ENCODE measurements at places on chromosomes 6 and 20.
A peak's percentile ranks its signal among the peaks of the same experiment; 100 is the strongest.

GRCh38 chr6:93524671-93525451, 105.5 kb upstream of the EPHA7 start:
- no peak for DNase-seq

DNA sequence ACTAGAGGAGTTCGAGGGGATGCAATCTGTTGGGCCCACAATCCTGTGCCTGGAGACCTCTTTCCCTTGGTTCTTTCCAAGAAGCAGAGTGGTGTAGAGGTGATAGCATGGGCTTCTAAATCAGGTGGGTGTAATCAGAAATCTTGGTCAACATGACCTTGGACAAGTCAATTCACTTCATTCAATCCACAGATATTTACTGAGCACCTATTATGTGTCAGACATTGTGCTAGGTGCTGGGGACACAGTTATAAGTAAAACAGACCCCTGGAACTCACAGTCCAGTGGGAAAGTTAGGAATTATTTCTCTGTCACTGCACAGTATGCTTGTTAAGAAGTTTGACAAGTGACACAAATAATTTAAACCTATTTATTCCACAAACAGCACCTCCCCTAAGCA, 3.3 kb upstream of the E2F1 start:
- no peak for DNase-seq

DNA sequence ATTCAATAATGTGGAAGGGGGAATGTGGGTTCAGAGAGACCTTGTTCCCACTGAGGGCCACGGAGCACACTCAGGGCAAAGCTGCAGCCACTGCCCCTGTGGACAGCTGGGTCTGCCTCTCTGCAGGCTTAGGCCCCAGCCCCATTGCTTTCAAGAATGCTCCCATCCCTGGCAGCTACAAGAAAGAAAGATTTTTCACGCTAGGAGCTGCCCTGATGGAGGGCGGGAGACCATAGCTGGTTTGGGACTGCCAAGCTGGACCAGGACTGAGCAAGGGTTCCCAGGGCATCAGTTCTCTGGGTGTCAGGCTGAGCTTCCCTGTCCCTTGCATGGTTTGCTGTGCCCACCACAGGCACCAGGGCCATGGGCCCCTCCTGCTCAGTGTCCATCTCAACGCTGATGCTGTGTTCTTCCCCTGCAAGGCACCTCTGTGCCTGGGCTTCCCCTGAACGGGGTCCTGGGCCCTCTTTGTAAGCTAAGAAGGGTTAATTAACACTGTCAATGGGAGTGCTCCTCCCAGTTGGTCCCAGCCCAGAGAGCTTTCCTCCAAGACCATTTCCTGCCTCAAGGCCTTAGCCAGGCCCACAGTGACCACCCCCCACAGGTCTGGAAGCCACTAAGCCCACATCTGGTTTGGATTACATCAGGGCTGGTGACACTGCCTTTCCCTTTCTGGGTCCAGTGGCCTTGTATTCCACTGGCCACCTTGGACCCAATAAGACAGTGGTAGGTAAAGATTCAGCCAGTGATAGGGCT, 8.4 kb downstream of the FOXS1 start:
- DNase-seq: no peak

DNA sequence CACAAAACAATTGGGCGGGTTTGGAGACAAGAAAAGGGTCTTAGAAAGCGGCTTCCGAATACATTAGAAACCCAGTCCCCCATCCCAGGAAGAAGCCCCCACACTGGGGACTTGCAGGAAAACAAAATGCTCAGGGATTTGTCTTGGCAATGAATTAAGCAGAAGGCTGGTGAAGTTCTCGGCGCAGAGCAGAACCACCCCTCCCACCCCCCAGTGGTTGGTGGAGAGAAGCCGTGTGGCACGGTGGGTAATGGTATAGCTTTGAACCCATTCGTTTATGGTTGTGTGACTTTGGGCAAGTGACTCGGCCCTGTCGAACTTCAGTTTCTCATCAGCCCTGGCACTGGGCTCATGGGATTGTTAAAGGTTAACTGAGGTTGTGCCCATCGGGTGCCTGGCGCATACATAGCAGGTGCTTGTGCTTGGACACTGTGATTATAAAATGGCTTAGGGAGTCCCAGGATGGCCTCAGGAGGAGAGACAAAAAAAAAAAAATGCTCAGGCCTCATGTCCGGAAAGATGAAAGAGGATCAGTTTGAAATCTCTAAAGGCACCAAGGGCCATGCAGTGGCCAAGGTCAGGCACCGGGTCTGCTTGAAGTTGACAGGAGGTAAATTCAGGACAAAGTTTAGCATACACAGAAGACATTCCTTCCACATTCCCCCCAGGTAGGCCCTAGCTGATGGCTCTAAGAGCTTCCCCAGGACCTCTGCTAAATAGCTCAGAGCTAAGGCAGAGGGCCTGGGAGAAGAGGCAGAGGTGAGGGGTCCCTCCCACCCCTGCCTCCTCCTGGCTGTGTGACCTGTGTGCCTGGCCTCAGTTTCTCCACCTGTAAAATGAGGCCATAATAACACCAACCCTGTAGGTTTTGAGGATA, 120.1 kb upstream of the PTPN1 start:
- no peak for DNase-seq

- no peak for DNase-seq
These were observed 512.3 kb downstream of the HDGFL1 start for GRCh38 chr6:23081701-23082100.

DNA sequence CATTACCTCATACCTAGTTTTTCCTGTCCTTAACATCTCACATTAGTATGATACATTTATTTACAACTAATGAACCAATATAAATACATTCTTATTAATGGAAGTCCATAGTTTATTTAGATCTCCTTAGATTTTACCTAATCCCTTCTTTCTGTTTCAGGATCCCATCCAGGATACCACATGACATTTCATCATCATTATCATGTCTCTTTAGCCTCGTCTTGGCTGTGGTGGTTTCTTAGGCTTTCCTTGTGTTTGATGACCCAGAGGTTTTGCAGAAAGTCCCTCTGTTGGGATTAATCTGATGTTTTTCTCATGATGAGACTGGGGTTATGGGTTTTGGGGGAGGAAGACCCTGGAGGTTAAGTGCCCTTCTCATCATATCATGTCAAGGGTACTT, 89.3 kb upstream of the IYD start:
- no peak for DNase-seq

- DNase-seq: no peak
These were observed 9.1 kb downstream of the PPP2R5D start for GRCh38 chr6:42993445-42993844.

DNA sequence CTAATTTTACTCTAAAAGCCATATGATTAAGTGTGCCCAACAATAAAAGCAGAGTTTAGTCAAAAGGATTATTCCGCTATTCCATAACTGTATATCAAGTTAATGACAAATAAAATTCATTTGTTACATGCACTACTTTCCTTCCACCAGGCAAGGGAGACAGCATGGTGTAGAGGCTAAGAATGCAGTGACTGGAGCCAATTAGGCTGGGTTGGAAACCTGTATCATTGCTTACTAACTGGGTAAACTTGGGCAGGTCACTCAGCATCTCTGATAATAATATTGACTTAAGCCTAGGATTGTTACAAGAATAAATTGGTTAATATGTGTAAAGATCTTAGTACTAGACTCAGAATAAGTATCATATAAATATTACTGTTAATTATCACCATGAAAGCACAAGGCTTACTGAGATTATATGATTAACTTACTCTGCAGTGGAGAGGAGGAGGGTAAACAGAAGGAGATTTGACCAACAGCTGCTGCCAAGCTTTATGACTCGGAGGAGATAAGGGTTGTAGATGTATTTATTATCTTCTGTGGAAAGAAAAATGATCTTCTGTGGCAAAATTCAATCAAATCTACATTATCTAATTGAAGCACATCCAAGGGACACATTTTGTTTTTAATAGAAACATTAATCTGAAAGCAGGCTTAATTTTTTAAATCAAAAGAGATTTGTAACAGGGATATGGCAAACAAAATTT, 1459.9 kb downstream of the GRIK2 start:
- peak; percentile 42 for DNase-seq

GRCh38 chr6:130908188-130908587, 81.0 kb downstream of the SMLR1 start:
- no peak for DNase-seq

GRCh38 chr6:107819964-107820337, 4.2 kb downstream of the SCML4 start:
- DNase-seq: no peak

GRCh38 chr6:35302604-35303241, 5.1 kb downstream of the DEF6 start:
- DNase-seq: peak; percentile 72

- DNase-seq: no peak
These were observed 98.1 kb upstream of the COL21A1 start for GRCh38 chr6:56345376-56345995.

DNA sequence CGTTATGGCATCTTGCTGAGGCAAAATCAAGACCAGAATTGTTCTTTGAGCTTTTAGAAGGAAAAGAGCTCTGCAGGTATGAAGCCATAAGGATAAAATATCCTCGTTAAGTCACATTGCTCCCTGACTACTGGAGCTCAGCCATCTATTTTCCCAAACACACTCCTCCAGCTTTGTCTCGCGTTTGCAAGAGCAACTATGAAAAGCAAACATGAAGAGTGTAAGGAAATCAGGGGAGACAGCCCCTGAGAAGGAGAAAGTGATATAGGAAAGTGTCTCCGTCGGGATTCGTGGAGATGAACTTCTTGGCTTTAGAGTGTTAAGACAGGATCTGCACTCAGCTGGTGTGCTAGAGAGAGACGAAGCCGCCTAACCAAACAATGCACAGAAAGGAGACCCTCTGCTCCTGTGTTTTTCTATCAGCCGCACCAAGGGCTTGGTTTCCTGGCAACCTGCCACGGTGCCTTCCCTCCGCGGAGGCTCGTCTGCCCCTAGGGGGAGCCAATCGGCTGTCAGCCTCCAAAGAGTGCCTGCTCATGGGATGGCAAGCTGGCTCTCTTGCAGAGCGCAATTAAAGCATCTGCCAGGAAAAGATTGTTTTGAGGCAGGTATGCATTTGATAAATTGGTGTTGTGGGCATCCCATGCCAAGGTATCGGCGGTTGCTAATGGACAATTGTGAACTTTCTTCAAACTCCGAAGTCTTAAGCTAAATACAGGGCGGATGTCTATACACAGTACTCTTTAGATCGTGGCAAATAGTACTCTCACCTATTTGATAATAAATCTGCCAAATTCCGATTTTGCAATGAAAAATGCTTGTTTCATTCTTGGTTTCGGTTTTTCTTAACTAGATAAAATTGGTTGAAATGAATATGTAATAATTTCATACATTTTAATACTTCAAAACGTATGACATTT, 603.2 kb downstream of the RNF144B start:
- peak; percentile 40 for DNase-seq

DNA sequence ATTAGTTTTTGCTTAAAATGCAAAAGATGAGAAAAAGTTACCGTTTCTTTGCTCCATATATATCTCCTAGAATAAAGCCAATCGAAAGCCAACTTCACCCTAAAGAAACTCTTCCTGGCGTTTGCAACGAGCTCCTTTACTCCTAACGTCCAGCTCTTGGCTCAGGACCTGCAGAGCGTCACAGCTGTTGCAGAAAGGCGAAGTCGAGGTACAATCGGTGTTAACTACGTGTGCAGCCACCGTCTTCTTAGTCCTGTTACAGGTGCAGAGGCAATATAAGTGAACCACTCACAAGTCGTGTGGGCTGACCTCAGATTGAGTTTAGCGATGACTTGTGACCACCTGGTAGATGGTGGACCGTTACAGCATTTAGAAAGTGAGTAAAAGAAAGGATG, 113.1 kb downstream of the TRIM27 start:
- DNase-seq: no peak

DNA sequence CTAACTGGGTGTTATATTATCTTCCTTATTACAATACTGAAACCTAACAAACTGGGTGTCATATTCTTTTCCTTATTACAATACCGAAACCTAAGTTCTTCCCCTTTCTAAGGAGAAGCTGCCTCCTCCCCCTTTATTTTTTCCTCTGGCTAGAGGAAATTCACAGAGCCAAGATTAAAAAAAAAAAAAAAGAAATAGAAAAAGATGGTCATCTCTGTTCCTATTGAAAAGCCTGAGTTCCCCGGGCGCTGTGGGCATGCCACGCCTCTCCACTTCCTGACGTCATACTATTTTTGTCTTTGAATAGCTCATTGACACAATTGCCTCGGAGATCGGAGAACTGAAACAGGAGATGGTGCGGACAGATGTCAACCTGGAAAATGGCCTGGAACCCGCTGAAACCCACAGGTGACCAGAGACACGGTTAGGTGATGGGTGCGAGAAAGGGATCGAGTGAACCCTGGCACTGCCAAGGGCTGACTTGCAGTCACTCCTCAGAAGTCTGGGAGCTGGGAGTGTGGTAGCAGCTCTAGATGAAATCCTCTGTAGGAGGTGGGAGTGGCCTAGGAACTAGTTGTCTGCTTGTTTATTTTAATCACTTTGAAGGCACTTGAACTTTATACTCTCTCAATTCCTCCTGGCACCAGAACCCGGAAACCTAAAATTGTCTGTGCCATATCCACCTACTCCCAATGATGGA, 82.2 kb upstream of the NAA20 start:
- peak; percentile 56 for DNase-seq

- peak; percentile 14 for DNase-seq
These were observed 59.1 kb downstream of the ADGRF1 start for GRCh38 chr6:46983007-46983411.

DNA sequence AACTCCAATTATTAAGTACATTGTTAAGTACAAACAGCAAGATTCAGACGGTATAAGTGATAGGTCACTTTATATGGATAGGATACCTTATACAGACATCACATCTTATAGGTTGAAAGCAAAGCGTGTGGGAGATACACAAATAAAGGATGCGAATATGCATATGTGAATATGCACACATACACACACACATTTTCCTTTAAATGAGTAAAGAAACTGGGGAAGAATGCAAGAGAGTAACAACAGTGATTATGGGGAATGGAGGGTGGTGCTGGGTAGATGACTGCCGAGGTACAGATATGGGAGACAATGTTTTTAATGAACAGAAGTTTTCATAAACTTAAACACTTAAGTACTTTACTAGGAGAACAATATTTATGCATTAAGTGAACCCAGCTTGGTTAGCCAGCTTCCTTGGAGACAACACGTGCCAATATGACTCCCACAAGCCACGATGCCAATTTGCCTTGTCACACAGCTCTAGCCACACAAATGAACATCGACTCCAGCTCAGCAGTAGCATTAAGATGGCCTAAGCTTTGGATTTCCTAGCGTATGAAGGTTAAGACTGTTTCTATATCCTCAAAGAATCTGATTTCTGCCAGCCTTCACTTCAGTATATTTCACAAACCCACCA, 96.6 kb downstream of the EPB41L2 start:
- no peak for DNase-seq

DNA sequence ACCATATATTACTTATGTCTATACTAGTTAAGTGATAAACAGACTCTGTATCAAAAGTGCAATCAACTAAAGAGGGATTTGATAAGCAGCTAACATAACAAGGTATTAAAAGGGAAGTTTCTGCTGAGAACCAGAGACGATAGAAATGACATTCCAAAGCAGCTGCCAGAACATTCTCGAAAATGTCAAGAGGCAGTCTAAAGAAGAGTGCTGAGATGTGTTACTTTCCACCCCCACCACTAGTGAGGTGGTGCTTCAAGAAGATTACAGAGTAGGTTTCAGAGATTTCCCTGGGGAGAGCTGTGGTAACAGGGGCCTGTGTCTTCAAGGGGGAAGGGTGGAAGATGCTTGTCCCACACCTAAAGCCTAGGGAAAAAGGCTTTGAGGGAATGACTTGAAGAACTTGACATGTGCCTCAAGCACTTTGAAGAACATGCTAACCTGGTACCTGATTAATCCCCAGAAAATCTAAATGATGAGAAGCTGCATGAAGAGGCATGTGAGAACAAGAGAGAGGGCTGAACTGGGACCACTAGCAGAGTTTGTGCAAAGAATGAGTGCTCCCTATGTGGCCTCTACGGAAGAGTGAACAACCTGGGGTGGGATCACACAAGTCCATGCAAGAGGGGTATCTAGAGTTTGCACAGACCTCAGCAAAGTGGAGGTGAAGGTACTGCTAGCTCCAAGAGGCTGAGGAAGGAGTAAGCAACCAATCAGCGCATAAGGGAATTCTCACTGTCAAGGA, 5.0 kb downstream of the FAM184A start:
- DNase-seq: no peak
